T47D (cell line): ENCODE measurements at places on chromosomes 6 and 20.

- no peak for DNase-seq
Measured at GRCh38 chr6:39075010-39075686, 26.6 kb downstream of the GLP1R start.

DNA sequence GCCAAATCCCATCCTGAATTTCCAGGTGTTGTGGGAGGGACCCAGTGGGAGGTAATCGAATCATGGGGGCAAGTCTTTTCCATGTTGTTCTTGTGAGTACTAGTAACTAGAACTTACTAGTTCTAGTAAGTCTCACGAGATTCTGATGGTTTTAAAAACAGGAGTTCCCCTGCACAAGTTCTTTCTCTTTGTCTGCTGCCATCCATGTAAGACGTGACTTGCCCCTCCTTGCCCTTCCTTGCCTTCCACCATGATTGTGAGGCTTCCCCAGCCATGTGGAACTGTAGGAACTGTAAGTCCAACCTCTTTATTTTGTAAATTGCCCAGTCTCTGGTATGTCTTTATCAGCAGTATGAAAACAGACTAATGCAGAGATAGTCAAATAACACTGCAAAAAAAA, 122.7 kb upstream of the BEND6 start:
- DNase-seq, result no peak

- no peak for DNase-seq
Measured at GRCh38 chr6:12386816-12387215, 96.7 kb downstream of the EDN1 start.

- DNase-seq, result no peak
Measured at GRCh38 chr20:34654207-34654744, 22.6 kb downstream of the PIGU start.

DNA sequence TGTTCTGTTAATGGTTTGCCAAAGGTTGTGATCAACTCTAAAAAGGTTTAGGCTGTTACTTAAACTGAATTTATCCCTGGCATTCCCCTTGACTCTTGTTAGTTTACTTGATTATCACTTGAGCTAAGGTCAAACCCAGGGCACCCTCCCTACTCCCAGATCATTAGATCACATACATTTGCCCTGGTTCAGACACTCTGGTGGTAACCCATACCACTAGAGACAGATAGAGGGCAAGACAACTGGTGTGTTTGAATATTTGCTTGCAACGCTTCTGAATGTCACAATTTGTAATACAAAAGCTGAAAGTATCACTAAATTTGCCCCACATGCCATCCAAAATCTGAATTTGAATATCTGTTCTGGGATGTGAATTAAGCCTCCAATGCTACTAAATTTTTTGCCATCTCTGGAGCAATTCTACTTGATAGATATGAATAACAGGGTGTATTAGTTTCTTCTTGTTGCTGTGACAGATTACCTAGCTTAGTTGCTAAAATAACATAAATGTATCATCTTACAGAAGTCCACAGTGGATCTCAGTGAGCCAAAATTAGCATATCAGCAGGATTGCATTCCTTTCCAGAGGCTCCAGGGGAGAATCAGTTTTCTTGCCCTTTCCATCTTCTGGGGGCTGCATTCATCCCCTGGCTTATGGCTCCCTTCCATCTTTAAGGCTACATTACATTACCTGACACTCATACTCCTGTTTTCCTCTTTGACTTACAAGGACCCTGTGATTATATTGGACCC, 45.4 kb downstream of the FIG4 start:
- no peak for DNase-seq

- DNase-seq, result no peak
Measured at GRCh38 chr6:31701666-31702404, 1.3 kb downstream of the ABHD16A start.

DNA sequence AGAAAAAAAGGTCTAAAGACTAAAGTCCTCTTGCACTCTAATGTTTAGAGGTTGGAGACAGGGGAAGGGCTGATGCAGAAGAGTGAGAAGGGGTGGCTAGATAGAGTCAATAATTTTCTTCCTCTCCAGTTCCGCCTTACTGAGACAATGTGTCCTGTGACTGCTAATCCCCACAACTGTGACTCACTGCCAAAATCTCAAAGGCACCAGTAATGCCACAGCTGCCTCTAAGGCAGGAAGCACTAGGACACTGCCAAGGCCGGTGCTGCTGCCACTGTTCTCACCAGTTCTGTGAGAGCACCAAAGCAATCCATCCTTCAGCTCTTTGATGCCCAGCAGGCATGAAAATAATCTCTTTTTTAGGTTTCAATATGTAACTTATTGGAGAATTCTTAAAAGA, 701.9 kb upstream of the MAP3K7 start:
- no peak for DNase-seq

- DNase-seq, result no peak
Measured at GRCh38 chr20:58457083-58457695, 58.0 kb downstream of the APCDD1L start.

DNA sequence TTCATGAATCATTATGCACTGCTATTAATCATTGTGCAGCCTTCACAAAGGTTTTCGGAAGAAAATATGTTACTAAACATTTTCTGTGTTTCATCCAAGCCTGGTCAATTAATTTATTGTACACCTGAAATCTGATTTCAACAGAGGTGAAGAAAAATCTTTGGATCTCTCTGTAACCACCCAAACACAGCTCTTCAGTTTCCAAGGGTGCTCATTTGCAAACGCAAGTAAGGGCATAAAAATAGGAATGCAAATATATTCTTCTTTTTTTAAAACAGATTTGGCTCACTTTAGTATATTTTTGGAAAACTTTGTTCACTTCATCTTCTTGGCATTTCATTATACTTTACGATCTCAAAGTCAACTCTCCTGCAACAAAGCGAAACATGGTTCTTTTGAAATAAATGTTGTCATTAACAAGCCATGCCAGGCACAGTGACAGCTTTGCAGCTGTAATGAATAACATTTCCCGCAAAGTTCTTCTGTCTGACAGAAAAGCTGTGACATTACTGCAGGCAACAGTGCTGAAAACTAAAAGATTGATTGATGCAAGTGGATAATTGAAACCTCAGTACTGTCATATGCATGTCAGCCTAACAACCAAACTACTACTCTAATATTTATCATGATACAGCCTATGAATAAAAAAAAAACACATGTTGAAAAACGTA, 348.3 kb downstream of the FRK start:
- no peak for DNase-seq

DNA sequence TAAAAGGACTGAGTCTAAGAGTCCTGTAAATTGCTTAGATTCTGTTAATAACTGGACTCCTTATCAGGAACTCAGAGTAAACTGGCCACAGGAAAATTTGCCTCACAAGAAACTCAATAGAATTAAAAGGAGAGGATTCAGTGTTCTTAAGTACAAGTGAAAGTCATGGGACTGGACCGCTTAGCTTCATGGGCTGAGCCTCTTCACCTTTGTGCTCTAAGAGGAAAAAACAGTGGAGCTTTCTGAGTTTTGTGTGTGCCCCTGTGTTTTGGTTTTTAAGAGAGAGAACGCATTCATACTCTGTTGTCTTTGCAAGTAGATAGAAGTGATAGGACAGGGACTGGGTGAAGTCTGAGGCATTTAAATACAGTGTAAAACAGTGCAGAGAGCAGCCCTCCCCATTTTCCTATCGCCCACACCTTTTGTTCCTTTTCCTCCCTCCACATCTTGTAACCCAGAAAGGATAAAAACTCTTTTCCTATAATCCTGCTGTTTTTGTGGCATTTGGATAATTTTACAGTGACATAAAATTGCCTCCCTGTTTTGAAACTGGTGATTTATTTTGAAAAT, 49.6 kb downstream of the FOXO3 start:
- DNase-seq, result no peak

DNA sequence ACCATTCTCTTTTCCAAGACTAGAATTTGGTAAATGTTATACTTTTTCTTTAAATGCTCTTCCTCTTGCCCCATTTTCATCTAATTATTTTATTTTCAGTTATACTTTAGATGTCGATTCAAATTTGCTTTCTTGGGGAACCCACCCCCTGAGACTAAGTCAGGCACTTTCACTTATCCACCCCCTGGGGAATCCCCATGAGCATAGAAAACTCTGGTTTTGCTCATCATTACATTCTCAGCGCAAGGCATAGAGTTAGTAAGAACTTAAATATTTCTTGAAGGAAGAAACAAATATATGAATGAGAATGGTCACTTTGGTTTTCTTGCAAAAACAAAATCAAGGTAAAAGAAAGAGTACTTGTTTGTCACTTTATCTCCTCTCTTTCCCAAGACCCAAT, 25.1 kb upstream of the HSF2 start:
- DNase-seq, result no peak

- DNase-seq, result peak; percentile 78
Measured at GRCh38 chr6:142112451-142113061, 20.2 kb upstream of the GJE1 start.

GRCh38 chr6:125529061-125529460, 220.4 kb upstream of the HEY2 start:
- DNase-seq, result no peak

- DNase-seq, result no peak
Measured at GRCh38 chr6:115932481-115932880, 128.2 kb downstream of the FRK start.

DNA sequence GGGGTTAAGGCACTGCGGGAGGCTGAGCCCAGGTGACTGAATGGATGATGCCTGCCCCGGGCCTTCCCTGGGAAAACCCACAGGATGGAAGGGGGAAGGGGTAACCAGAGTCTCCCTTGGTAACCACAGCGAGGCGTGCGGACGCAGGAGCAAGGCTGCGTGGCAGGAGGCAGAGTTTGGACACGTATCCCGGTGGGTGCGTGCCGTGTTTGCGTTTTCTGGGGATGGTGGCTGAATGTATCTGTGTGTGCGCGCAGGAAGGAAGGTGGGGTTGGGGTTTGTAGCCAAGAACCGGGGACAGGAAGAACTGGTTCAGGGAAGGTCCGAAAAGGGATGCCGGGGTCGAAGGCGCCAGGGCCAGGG, 1.8 kb downstream of the MDGA1 start:
- DNase-seq, result no peak

GRCh38 chr6:146914489-146915483, 289.4 kb upstream of the STXBP5 start:
- DNase-seq, result no peak

GRCh38 chr20:9179193-9179802, 110.4 kb downstream of the PLCB4 start:
- DNase-seq, result no peak

- no peak for DNase-seq
Measured at GRCh38 chr20:37981568-37981967, 51.7 kb downstream of the TTI1 start.

- DNase-seq, result no peak
Measured at GRCh38 chr20:2752567-2753460, 47.6 kb downstream of the CPXM1 start.

GRCh38 chr6:167896648-167897047, 69.9 kb downstream of the AFDN start:
- DNase-seq, result no peak

DNA sequence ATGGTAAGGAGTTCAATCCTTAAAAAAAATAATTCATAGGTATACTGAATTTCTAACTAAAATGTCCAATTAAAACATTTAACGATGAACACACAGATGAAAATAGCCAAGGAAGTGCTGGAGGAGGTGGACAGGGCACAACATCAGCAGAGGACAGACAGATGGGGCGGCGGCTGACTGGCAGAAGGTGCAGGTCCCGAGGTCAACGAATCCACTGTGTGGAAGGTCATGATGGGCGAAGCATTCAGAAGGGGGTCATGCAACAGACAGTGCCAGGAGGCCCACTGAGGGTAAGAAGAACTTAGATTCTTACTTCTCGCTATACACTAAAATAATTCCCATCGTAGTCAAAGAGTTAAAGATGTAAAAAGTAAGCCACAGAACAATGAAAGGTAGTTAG, 34.2 kb upstream of the FRMD1 start:
- DNase-seq, result no peak

DNA sequence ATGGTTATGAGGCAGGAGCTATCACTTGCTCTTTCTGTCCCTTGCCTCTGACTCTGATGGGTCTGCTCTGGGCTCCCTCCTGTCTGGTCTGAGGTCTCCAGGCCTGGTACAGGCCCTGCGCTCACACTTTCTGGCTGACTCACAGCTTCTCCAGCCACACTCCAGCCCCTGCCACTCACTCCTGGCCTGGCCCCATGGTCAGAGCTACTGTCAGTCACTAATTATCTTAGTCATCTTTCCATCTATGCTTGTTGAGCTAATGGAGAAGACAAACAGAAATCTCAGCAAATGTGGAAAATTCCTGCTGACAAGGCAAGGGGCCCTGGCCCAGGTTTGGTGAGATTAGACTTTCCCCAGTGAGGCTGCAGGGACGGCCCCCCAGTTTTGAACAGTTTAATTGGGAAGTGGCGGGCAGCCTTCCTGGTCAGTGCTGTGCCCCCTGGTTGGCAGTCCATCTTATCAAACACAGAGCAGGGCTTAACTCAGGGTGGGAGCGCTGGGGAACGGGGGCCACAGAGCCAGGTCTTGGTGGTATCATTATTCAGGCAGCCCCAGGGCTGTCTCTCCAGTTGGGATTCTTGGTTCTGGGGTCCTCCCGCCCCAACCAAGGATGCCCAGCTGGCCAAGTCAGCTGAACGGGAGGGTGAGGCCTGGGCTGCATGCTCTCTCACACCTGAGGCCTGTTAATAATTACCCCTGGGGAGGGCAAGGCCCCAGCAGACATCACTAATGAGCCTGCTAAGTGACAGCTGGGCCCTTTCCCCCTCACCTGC, 63.4 kb downstream of the VEGFA start:
- DNase-seq, result no peak

DNA sequence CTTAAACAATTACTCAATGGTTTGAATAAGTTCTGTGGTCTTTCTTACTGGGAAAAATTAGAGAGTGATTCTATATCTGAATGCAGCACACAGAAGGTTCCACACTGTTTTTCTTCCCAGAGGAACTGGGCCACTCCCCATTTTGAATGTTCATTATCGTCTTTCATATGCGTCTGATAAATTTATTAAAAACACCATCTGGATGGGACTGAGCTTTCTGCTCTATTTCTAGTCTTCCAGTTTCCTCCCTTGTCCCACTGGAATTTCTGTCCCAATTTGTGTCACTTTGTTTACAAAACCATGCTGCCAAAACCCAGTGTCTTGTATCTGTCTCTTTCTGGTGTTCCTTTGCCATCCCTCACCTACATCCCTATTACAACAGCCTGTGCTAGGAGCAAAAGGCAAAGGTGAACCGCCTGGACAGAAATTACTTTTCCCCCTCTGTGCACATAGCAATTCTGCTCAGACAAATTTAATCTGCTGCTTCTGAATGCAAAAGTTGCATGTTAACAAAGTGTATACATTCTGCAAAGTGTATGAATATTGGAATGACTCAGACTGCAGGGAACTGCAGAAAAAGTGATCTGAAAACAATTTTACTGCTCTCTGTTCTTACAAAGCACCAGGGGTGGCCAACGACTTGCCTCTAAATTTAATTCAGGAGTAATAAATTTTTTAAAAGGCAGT, 333.6 kb downstream of the BTBD9 start:
- no peak for DNase-seq

- DNase-seq, result no peak
Measured at GRCh38 chr6:150230164-150230561, 87.3 kb downstream of the PPP1R14C start.

GRCh38 chr6:39962831-39963230, 28.6 kb upstream of the MOCS1 start:
- DNase-seq, result peak; percentile 8

DNA sequence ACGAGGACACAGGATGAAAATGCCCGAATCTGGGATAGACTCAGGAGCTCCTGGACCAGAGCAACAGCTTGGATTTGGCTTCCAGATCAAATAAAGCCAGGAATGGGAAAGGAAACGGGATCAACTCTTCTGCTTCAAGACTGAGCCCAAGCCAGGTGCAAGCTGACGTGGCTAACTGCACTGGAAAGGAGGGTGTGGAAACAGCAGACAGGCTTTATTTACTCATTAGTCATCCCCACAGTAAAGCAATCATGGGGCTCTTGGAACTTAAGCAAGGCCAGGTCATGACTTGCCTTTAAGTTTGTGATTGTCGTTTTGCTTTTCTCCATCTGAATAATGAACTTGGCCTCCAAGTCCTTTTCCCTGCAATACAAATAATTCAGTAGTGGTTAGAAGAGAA, 45.2 kb downstream of the KIF16B start:
- peak; percentile 18 for DNase-seq
